ENCODE measurements at places on chromosomes 1 and 21. TPM values are rescaled to one million over a fixed set of nuclear protein-coding genes. Genes with fewer than 3 reads are reported as not detected.

RBP7 gene
- 306 TPM for polyA plus RNA-seq

SYCP1 gene
- not detected for polyA plus RNA-seq

GRCh38 chr1:50110656-50111055 is 1.9 kb downstream of the ELAVL4 start:
- no peak for DNase-seq

- no peak for DNase-seq
Measured at GRCh38 chr1:225481738-225482137, 53.9 kb upstream of the LBR start.

DNA sequence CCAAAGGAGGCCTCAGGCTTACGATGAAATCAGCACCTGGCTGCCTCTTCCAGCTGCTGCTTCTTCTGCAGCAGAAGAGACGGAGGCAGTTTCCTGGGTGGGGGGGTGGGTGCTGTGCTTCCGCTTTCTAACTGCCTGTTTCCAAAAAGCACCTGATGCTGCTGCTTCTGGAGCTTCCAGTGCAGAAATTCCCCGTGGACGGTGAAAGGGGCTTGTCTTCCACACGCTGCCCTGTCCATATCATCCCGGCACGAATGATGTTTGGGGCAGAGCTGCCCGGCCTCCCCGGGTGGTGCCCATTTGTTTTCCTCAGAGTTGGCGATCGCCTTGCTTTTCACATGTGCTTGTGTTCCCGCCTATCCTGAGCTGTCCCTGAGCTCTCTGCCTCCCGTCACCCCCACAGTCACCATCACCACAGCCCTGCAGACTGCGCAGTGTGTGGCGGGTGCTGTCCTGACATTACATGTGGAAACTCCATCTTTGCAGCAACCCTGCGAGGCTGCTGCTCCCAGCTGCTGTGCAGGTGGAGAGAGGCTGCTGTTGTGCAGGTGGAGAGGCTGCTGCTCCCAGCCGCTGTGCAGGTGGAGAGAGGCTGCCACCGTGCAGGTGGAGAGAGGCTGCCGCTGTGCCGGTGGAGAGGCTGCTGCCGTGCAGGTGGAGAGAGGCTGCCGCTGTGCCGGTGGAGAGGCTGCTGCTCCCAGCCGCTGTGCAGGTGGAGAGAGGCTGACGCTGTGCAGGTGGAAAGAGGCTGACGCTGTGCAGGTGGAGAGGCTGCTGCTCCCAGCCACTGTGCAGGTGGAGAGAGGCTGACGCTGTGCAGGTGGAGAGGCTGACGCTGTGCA is 1.8 kb downstream of the TTLL10 start:
- DNase-seq = no peak
